Urinary bladder (tissue), 4 donors: ENCODE measurements at places on chromosomes 7 and 10.

- DNase-seq: no peak
Observed at GRCh38 chr10:60163786-60164185, 225.9 kb downstream of the ANK3 start.

DNA sequence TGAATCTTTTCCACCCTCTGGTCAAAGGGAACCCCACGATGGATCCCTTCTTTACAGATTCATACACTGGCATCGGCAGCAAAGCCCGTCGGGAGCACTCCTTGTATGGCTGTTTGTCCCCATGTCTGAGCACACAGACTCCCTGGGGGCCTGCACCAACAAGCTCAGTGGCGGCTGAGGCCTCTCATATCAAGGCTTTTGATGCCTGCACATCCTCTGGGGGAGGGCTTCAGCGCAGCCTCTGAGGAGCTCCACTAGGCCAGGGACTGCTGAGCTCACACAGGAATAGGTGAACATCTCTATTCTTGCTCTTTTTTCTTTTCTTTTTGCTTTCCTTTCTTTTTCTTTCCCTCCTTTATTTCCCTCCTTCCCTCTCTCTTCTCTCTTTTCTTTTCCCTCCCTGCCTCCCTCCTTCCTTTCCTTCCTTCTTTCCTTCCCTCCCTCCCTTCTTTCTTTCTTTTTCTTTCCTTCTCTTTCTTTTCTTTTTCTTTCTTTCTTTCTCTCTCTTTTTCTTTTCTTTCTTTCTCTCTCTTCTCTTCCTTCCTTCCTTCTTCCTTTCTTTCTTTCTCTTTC is 174.6 kb downstream of the CCDC3 start:
- DNase-seq: no peak

DNA sequence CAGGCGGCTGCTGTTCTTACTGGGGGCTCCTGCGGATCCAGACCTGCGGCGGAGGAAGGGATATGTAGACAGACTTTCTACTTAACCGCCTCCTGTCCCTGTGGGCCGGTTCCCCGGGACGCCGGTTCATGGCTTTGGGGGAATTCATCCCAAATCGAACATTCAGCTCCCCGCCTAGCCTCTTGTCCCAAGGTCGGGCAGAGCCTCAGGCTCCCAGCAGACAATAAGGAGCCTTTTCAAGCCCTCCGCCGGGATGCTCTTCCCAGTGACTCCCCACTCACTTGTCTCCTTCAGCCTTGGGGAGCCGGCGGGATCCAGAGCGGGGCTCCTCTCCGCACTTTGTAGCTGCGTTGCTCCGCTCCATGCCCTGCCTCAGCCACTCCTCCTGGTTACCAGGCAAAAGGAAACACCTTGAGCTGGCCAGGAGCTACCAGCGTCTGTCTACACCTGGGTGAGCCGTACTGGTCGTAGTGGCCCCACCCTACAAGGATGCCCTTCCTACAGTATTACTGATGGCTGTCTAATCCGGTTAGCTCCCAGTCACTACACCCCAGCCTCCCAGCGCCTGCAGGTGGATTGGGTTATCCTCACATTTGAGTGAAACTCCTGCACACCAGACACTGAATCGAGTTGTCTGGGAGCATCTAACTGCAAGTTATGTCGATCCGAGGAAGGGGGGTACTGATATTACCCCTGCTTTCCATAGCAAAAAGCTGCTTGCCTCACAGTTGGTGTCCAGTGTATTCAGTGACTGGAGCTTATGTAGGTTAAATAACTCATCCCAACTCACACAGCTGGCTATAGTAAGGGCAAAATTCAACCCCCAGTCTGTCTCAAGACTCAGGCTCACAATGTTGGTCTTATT is at the start of gene C10orf95:
Gene C10orf95, minus strand, starts transcription at position 439 of the 865 bp plus-strand sequence. CDS start 450 bp downstream, outside the sequence.
- no peak for DNase-seq

- no peak for DNase-seq
Observed at GRCh38 chr10:130463876-130464364, 327.7 kb downstream of the GLRX3 start.

DNA sequence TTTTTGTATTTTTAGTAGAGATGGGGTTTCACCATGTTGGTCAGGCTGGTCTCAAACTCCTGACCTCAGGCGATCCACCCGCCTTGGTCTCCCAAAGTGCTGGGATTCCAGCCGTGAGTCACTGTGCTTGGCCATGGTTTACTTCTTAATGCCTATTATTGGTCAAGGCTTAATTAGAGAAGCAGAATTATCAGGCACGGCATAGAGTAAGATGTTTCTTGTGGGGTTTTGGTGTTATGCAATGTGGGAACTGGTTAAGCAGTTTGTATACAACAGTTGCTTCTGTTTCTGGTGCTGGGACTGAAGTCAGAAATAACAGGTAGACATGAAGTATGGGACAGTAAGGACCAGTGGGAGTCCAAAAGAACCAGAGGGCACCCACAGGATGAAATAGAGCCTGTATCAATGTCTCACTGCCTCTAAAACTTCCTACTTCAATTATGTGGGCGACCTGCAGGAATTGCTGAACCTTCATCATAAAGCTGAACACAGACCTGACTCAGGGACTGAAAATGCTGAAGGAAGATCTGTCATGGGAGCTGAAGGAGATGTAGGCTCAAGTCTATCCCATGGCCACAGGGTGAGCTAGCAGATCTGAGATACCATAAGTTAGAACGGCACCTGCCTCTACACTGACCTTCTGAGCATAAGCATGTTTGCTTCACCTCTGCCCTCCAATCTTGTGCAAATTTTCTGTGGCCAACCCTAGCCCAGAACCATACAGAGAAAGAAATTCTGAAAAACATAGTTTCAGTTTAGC is 38.3 kb upstream of the VCL start:
- DNase-seq: no peak

DNA sequence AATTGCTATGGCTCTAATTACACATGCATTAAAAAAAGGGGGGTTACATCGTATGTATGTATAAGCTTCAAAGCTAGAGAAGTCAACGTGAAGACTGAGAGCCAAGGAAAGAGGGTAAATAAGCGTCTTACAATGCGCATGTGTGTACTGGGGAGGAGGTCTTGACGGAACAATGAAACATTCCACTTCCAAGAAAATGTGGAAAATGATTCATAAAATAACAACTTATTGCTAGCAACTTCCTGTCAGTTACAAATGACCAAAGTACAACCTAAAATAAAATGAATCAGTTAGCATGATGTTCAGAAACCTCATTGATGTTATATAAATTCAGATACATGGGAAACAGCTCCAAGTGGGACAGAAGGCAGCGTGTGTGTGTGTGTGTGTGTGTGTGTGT is 104.1 kb upstream of the RHEB start:
- no peak for DNase-seq

DNA sequence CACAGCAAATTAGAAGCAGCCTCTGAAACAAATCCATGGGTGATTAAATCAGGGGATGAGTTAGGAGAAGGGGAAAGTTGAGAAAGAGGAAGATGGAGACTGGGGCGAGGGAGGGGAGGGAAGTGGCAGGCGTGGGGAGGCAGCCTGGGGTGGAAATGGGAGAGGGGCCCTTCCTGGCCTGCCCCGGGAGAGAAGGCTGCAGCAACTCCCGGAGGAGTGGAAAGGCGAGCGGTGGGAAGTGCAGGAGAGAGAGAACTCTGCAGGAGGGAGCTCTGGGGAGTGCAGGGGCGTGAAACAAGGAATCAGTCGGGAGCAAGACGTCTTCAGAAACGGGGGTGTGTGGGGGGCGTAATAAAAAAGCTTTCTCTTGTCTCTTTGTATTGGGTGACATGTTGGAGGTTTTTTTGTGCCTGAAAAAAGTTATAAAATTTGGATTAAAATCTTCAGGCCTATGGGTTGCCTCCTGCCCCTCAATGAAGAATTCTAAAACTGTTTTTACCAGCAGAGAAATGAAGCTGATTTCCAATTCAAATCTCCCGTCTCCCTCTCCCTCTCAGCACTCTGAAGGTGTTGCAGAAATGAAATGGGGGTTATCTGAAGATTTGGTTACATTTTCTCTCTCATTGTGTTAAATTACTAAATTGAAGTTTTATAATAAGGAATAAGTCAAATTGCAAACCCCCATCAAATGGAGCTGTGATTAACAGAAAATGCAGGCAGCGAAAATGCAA is 4.7 kb upstream of the UNCX start:
- no peak for DNase-seq

DNA sequence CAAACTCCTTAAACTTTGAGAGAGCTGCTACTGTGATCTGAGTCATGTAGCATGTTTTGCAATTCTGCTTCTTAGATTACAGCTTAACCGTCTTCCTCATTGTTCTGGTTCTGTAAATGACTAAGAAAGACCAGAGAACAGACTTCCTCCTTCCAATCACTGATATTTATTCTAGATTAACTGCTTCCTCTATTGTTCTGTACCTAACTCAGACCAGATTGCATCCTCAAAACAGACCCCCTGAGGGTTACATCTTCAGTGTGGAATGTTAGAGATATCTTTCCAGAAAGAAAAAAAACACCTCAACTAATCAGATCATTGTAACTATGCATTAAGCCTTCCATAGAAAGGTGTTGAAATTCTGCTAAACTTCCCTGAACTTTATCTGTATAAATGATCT is 5.7 kb upstream of the PIP start:
- DNase-seq: no peak

DNA sequence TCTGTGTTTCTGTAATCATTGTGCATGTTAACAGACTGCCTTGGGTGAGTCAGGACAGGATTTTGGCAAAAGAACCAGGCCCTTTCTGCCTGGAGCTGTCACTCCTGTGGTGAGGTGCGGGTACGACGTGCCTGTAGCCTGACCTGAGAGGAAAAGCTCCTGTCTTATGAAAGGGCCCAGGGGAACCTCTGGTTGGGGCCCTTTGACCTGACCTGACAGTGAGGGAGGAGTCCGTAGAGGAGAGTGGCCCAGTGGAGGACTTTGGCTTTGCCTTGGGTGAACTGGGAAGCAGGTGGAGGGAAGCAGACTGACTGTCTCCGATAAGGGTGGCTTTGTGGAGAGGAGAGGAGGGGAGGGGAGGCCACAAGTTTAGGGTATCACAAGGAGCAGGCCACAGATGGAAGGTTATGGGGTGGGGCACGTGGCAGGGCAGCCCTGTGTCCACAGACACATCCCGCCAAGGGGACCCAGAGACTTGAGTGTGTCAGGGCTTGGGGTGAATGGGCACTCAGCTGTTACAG is 6.9 kb downstream of the PFKP start:
- no peak for DNase-seq

DNA sequence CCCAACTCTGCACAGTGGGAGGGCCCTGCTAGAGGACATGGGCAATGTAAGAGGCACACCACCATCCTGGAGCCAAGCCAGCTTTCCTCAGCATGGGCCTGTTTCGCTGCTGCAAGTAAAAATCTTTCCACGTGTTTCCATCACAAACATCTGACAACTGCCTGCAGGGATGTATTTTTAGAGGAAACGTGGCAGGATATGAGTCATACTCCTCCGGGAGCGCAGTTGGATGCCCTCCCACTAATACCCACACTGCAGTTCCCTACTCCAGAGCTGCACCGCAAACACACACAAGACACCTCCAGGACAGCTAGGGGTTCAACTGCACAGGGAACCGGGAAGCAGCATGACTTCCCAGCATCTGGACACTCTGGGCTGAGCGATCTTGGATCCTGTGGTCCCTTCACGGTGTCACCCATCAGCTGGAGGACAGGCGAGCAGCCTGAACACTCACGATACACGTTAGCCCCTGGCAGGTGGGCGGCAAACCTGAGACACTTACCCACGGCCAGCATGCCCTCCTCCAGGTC is 26.1 kb downstream of the PLAC9 start:
- no peak for DNase-seq
